ENCODE measurements at places on chromosomes 11 and 22.

DNA sequence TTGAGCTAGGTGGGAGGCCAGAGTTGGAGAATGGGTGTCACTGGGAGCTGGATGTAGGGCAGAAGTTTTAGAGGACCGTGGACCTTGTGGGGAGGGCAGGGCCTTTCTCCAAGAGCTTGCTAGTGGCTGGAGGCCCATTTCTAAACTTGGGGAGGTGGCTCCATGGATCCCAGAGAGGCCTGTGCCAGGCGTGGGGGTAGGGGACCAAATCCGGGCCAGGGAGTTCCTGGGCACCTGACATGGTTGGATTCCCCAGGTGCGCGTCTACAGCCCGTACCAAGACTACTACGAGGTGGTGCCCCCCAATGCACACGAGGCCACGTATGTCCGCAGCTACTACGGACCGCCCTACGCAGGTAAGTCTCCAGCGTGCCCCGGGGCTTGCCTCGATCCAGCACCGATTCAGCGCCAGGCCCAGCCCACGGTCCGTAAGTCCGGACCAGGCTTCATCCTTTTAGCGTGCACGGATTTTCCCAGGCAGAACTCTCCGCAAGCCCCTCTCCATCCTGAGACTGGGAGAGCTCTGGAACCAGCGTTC is 14.2 kb downstream of the PLEKHB1 start:
- DNase-seq = no peak

GRCh38 chr11:8720352-8720751 is 37.8 kb downstream of the RPL27A start:
- no peak for DNase-seq

DNA sequence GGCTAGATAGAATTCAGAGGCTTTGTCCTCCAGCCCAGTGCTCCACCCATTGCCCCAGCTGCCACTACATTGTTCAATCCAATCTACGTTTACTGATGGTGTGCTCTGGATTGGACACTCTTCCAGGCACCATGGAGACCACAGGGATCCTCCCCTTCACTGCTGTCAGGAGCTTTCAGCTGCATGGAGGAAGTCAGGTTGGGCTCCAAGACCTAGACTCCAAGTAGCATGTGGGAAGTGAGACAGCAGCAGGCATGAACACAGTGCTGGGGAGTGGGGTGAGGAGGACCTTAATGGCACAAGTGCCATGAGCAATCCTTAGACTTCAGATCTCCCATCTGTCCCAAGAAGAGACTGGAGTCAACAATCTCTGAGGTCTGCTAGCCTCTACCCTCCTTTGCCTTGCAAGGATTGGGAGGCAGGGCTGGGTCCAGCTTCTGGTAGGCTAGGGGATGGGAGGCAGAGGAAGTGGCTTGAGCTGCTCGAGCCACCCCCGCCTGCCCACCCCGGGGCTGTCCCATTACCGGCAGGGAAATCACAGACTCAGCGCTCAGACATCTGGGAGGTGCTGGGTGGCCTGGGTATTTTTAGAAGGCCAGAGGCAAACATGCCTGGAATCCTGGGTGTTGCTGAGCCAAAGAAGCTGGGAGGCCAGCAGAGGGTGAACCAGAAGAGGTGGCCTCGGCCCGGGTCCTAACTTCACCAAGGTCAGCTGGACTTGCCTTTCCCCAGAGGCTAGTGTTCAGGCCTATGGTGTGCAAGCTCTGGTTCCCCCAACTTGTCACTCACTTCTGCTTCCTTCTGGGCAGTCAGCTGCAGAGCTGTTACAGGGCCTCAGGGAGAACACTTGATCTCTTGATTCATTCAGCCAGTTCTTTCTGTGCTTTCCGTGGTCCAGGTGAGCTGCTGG is 15.2 kb upstream of the FCHSD2 start:
- DNase-seq = no peak

GRCh38 chr22:38454353-38455075 is 485 bp downstream of the KCNJ4 start:
- no peak for DNase-seq

- no peak for DNase-seq
These were observed 847.9 kb upstream of the ANO3 start for GRCh38 chr11:25483915-25484635.

DNA sequence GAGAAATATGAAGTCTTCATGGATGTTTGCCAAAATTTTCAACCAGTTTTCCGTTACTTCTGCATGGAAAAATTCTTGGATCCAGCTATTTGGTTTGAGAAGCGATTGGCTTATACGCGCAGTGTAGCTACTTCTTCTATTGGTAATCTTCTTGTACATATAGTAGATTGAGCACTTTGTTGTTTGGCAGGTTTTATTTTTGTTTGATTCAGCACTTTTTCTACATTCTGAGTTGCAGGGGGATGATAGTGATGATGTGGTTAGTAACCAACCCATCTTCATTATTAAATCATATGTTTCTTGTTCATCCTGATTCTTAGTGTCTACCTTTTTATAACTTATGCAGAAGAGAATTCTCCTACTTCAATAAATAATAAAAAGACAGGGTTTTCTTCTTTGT is 121.6 kb downstream of the C11orf65 start:
- no peak for DNase-seq

- no peak for DNase-seq
These were observed 41.9 kb upstream of the CFAP300 start for GRCh38 chr11:102005306-102005705.

DNA sequence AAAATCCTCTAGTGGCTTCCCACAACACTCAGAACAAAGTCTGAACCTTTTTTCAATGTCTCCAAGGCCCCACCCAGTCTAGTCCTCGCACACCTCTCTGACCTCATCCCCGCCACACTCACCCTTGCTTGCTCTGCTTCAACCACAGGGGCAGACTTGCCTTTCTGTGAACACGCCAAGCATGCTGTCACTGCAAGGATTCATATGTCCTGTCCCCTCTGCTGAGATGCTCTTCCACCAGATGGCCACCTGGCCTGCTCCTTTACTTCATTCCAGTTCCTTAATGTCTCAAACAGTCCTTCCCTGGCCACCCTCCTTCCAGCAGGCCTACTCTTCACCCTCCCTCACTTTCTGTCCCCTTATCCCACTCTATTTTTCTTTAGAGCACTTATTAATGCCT is 60.6 kb upstream of the ARHGAP20 start:
- no peak for DNase-seq

DNA sequence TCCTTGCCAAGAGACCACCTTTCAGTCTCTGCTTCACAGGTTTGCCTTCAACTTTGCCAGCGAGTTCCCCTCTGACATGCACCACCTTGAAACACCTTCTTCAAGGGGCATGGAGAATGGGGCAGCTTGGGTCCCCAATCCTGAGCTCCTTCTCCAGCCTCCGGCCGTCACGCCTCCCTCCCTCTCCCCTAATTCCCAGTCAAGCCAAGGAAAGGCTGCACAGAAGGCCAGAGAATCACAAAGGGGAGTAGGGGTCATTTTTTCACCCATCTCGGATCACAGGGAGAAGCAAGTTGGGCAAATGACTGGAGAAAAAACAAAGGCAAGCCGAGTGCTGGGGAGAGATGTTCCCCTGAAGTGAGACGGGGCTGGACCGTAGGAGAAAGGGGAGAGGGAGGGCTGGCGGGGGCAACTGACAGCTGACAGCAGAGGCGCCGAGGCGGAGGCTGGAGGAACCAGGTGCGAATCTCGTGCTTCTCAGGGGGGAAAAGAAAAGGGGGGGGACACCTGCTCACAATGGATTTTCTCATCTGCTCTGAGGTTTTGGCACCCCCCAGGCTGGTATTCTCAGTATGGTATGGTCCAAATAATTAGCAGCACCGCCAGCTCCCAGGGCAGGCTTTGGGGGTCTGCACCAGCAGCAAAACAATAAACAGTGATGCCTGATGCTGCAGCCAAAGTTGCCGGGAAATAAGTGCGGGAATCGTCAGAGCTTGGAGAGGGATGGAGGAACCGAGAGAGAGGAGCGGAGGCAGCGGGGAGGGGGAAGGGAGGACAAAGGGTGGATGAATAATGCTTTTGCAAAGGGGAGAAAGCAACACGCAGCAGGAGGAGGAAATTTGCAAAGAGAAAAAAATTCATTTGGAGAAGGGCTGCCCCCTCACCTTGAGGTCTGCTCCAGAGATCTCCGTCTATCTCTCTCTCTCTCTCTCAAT is 644 bp downstream of the YPEL4 start:
- DNase-seq = no peak

DNA sequence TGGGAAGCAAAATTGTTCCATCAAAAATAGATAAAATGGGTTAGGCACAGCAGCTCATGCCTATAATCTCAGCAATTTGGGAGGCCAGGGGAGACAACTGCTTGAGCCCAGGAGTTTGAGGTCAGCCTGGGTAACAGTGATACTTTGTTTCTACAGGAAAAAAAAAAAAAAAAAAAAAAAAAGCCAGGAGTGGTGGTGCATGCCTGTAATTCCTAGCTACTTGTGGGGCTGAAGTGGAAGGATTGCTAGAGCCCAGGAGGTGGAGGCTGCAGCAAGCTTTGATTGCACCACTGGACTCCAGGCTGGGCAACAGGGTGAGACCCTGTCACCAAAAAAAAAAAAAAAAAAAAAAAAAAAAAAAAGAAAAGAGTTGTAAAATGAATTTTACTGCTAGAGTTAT is 49.6 kb downstream of the KIF18A start:
- no peak for DNase-seq

- DNase-seq = no peak
These were observed 380.5 kb downstream of the TENM4 start for GRCh38 chr11:79060081-79060953.

GRCh38 chr11:23201936-23202522 is 341.8 kb upstream of the CCDC179 start:
- no peak for DNase-seq

GRCh38 chr11:19499999-19500398 is 212.6 kb upstream of the NAV2 start:
- DNase-seq = no peak

DNA sequence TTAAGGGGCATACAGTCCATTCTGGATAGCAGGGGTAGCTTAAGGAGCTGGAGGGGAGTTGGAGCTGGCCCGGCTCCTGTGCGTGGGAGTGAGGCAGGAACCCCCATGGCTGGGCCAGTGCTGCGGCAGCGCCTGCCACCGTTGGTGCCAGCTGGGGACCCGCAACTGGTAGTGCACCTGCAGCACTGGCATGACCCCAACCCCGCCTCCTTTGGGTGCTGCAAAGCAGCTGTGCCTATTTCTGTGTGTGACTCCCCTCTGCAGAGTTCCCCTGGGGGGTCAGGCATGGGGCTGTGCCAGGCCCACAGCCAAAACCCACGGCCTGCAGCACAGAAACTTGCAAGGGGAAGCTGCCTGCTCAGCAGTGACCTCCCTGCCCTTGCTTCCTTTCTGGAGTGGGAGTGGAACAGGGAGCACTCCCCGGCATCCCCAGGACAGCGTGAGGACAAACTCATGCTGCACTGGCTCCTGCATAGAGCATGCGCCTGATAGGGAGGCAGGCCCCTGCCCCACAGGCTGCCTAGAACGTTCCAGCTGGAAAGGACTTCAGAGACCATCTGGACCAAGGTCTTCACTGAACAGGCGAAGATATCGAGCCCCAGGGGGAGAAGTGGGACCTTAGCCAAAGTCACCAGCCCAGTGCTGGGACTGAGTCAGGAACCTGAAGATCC is 26.2 kb upstream of the RAB1B start:
- DNase-seq = no peak

- DNase-seq = no peak
These were observed 22.6 kb upstream of the PARVB start for GRCh38 chr22:44001521-44001920.

- DNase-seq = no peak
These were observed 12.3 kb downstream of the PDGFD start for GRCh38 chr11:104151404-104152204.

- DNase-seq = no peak
These were observed 403.2 kb upstream of the DDI1 start for GRCh38 chr11:103633068-103633788.

DNA sequence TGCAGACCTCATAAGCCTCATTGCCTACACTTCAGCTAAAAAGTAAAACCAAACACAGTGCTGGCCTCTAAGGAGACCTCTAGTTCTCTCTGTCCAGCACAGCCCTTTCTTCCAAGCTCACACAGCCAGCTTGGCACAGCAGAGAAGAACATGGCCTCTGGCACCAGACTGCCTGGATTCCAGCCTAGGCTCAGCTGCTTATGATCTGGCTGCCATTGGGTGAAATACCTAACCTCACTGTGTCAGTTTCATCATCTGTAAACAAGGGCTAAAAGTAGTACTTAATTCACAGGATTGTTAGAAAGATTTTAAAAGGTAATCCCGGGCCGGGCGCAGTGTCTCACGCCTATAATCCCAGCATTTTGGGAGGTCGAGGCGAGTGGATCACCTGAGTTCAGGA is 9.9 kb upstream of the ACER3 start:
- no peak for DNase-seq

GRCh38 chr11:43718373-43718772 is 37.8 kb downstream of the HSD17B12 start:
- no peak for DNase-seq

- DNase-seq = no peak
These were observed 5.0 kb downstream of the RHOG start for GRCh38 chr11:3835751-3836150.

DNA sequence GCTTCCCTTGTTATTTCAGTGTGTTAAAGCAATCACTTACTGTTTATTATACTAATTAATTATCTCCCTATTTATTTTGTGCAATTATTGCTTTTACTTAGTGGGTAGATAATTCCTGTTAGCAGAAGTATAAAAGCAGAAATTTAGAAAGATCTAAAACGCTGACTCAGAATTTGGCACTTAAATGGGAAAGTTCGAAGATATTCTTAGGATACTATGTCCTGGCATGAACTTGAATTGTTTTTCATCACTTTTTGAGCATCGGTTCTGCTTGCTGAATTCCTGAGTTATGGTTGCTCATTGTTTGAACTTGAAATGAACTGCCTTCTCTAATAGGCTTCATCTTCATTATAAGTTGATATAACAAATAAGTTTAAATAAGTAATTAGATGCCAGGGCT is 325.4 kb downstream of the JRKL start:
- DNase-seq = no peak

DNA sequence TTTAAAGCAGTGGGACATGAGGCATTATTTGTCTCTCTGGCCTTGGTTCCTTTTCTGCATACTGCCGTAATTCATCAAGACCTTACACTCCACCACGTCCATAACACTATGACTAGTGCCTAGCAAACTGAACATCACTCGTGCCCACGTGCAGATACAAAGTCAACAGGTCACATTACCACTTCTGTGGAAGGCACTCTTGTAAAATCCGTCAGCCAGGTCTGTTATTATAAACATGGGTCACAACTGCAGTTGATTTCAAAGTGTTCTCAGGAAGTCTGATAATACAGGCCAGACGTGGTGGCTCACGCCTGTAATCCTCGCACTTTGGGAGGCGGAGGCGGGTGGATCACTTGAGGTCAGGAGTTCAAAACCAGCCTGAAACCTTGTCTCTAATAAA is 14.1 kb downstream of the VSIG10L2 start:
- DNase-seq = no peak

DNA sequence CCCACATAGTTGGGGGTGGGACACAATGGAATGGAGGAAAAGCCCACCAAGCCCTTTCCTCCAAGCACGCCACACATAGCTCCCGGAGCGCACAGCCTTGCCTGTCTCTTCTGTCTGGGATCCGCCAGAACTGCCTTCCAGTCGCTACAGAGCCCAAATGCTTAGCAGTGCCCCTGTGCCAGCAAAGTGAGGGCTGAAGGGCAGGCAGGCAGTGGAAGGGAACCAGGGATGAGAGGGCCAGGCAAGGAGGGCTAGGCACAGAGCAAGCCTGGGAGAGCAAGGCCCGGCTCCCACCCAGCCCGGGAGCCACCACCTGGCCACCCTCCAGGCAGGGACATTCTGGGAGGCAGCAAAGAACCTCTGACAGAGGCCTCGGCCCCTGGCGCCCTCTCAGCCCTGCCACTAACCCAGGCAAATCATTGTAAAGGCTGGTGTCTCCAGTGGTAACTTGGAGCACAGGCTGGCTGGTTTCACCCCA is 32.5 kb downstream of the PPP2R1B start:
- no peak for DNase-seq

GRCh38 chr22:49760630-49761571 is 66.8 kb downstream of the BRD1 start:
- DNase-seq = no peak
